CD8-positive, alpha-beta memory T cell (primary cell): ENCODE measurements at places on chromosomes 7 and 10. TPM values are rescaled to one million over a fixed set of nuclear protein-coding genes. Genes with fewer than 3 reads are reported as not detected.

Gene CDC14C
- total RNA-seq: not detected

Gene CPED1
- total RNA-seq: 0.27 TPM

Gene SPACDR
- 1.7 TPM for total RNA-seq

Gene LRRN3
- 91.4 TPM for total RNA-seq

Gene GBX1
- total RNA-seq: not detected

Gene ASB13
- 6.8 TPM for total RNA-seq

Gene PPP1R17
- total RNA-seq: not detected

Gene PTPRE
- total RNA-seq: 25.2 TPM

Gene ZNF467
- not detected for total RNA-seq

Gene FOXP2
- not detected for total RNA-seq

Gene LLCFC1
- total RNA-seq: not detected

Gene MLLT10
- 37.2 TPM for total RNA-seq

Gene CHST15
- total RNA-seq: 0.18 TPM

Gene TMEM229A
- total RNA-seq: not detected

Gene FFAR4
- not detected for total RNA-seq

Gene SPDYE8
- total RNA-seq: not detected

Gene LRRD1
- total RNA-seq: not detected

Gene ATRNL1
- total RNA-seq: not detected

Gene ANKRD1
- not detected for total RNA-seq

Gene CNTNAP2
- total RNA-seq: not detected

Gene CACNA2D1
- total RNA-seq: not detected

Gene HABP2
- not detected for total RNA-seq

Gene PITX3
- not detected for total RNA-seq
